Ascending aorta (tissue), 2 donors: ENCODE measurements at places on chromosomes 11 and 22. TPM values are rescaled to one million over a fixed set of nuclear protein-coding genes. Genes with fewer than 3 reads are reported as not detected.

IGLL1 gene
- not detected for total RNA-seq

SCN3B gene
- 4.7 TPM for total RNA-seq

C11orf87 gene
- total RNA-seq, result not detected

MMP7 gene
- total RNA-seq, result not detected

OR52E8 gene
- not detected for total RNA-seq

LMO1 gene
- total RNA-seq, result not detected

ISX gene
- total RNA-seq, result not detected

CABP4 gene
- not detected for total RNA-seq

DNA sequence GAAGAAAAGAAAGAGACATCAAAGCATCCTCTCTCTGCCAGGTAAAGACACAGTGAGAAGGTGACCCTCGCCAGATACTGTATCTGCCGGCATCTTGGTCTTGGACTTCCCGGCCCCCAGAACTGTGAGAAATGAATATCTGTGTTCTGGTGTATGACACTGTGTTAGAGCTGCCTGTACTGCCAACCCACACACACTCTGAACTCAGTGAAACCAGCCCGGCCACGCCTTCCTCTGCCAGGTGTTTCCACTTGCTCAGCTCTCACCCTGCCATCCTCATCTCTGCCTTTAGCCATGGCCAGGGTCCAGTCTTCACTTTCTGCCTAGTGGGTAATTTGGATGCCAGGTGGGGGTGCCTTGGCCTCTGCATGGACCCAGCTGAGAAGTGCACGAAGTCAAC is 24.0 kb downstream of the CBX7 start:
- no peak for DNase-seq

GRCh38 chr11:60334005-60334620 is 7.1 kb downstream of the MS4A6E start:
- DNase-seq, result no peak

DNA sequence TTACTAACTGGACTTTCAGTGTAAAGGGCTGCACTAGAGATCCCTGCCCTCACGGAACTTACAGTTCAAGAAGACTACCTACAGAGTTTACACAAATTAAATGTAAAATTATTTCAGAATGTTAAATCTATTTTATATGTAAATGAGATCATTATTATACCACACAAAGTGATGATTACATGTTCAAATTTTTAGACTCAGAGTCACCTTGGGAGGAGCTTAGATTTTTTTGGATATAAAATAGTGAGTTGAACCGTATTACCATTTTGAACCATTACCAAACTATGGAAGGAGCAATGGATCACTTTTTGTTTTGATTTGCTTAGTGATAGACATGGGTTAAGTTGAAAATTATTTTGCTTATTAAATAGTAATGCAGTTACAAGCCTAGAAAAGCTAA is 1.6 kb downstream of the IPO7 start:
- no peak for DNase-seq

DNA sequence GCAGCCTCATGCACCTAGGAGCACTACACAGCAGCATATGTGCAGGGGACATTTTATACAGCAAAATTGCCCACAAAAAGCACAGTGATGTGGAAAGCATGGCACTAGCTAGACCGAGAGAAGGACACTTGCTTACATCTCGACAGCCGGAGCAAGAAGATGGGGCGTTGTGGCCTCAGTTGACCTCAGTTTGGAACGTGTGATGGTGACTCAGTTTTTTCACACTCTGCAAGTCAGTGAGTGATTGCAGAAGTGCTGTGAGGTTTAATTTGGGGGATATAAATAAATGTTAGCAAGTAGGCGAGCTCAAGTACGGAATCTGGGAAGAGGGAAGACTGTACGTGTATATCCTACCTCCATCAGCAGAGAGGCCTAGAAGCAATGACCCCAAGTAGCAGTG is 23.3 kb downstream of the LRP5 start:
- DNase-seq, result no peak

DNA sequence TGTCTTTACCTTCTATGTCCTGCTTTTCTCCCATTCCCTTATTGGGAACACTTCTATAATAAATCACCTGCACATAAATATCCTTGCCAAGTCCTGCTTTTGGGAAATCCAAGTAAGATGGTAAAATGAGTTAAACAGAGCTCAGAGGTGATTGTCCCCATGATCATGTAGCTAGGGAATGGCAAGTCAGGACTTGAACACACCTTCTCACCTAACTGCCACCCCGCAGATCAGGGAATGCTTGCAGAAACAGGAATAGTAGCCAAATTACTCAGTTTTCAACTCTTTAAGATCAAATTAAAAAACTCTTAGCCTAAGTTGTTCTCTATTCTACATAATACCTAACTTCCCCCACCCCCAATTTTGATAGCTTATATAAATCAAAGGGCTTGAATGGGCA is 16.0 kb downstream of the OOSP3 start:
- no peak for DNase-seq

- DNase-seq, result no peak
Measured at GRCh38 chr11:68550485-68550817, 89.9 kb downstream of the PPP6R3 start.

- DNase-seq, result no peak
Measured at GRCh38 chr22:37082251-37082873, 27.2 kb downstream of the TMPRSS6 start.

DNA sequence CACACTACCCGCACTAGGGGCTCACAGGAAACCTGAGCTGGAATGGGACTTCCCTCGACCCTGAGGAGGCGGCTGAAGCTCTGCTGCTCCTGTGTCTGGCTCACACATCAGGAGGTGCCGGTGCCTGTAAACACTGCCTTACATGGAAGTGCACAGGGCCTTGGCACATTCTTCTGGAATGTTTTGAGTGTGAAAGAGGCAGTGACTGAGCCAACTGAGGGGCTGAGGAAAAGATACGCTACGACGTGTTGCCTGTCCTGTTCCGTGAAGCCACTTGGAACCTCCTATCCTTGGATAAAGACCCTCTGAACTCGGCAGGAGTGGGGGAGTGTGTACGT is 10.5 kb downstream of the TXN2 start:
- DNase-seq, result no peak

DNA sequence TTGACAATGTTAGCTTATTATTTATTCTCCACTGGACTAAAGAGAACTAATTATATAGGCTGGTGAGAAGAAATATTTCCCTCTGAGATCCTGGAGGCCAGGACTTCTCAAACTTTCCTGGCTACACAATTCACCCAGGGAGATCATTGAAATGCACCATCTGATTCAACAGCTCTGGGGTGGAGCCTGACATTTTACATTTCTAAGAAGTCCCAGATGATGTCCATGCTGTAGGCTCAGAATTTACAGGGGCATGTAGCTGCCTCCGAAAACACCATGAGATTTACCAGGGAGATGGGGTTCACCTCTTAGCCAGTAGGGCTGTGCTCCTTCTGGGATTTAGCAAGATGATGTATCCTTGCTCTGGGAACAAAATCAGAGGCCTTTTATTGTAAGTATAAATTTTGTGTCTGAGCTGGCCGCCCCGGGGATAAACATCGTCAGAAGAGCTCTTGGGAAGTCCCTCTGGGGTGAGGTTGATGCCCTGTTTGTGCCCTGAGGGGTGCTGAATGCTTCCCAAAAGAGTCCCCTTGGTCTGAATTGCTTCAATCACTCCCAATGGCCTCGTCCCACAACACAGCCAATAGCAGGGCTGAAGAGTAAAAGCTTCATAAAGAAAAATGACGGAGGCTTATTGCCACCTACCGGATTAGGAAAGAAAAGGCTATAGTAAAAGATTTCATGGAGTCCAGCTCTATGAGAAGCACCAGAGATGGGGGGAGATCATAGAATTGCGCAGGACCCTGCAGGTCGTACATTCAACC is 33.4 kb upstream of the API5 start:
- DNase-seq, result no peak

GRCh38 chr22:39661842-39662685 is 91.5 kb downstream of the CACNA1I start:
- no peak for DNase-seq

DNA sequence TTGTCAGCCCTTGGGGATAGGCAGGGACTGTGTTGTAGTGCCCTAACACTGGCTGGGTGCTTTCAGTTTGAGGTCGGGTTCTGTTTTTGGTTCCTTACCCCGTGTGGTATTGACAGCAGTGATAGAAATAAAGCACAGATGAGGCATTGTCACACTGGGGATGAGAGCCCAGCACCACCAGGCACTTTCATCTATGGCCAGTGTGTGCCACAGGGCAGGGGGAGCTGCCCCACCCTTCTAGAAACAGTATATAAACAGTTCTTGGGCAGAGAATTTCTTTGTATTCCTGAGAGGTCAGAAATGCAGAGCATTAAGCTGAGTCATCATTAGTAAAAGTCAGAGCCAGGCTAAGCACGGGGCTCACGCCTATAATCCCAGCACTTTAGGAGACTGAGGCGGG is 23.1 kb upstream of the CDC42EP2 start:
- DNase-seq, result no peak

- no peak for DNase-seq
Measured at GRCh38 chr11:99015634-99016454, 4.9 kb upstream of the CNTN5 start.

DNA sequence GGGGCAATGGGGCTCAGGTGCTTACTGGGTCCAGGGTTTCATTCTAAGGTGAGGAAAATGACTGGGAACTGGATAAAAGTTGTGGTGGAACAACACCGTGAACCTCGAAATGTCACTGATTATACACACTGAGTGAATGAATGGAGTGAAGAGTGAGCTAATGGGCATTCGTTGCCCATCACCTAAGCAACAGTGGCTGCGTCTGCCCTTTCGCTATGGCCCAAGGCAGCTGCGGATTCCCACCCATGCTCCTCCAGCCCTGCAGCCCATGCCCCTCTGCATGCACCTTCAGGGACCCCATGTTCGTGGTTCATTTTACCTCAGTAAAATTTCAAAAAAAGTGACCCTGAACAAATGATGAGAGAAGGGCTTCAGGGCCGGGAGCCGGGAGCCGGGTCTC is 196.3 kb downstream of the CTTN start:
- DNase-seq, result no peak

DNA sequence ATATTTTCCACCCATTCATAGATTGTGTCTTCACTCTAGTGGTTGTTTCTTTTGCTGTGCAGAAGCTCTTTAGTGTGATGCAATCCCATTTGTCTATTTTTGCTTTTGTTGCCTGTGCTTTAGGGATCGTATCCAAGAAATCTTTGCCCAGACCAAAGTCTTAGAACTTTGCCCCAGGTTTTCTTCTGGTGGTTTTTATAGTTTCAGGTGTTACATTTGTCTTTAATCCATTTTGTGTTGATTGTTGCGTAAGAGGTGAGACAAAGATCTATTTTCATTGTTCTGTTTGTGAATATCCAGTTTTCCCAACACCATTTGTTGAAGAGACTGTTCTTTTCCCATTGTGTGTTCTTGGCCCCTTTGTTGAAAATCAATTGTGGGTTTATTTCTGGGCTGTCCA is 6.4 kb downstream of the IL10RA start:
- DNase-seq, result no peak

DNA sequence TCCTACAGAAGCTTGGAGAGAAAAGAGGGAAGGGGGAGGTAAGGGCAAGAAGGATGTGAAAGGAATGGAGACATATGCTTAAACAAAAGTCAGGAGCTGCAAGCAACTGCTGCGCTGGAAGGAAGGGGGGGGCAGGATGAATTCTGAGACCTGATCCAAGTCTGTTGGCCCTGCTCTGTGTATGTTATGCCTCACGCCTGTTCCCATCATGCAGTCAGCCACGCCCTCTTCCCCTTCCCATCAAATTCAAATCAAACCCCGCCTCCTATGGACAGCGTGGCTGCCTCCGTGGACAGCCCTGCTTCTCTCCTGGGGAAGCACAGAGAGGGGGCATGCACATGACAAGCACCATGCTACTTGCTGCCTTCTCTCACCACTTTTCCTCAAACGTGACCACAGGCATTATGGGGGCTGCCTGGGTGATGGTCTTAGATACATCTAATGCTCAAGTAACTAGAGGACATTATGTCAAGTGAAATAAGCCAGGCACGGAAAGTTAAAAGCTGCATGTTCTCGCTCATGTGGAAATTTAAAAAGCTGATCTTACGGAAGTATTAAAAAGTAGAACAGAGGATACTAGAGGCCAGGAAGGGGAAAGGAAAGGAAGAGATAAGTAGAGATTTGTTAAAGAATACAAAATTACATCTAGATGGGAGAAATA is 45.8 kb upstream of the CYP2D6 start:
- DNase-seq, result no peak

GRCh38 chr22:44109416-44109815 is 71.3 kb upstream of the PARVG start:
- DNase-seq, result no peak

- DNase-seq, result no peak
Measured at GRCh38 chr22:29987137-29987536, 93.1 kb upstream of the HORMAD2 start.

DNA sequence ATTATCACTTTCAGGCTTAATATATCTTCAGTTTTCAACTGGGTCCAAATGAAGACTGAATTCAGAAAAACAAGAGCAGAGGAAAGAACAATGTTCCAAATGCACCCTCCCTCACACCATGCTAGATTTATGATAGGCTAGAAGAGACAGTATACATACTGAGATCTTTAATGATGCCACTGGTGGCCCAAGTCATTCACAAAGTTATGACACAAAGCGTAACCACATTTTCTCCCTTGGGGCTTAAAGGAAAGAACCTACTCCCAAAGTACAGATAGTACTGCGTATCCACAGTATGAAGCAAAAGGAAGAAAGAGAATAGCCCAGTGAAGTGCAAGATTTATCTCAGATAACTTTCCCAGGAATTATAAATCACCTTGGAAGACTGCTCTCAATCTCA is 10.9 kb upstream of the SOX6 start:
- DNase-seq, result no peak

GRCh38 chr11:64499261-64500004 is 91.6 kb upstream of the SLC22A12 start:
- DNase-seq, result no peak

- DNase-seq, result no peak
Measured at GRCh38 chr11:128304116-128304515, 283.2 kb downstream of the ETS1 start.

DNA sequence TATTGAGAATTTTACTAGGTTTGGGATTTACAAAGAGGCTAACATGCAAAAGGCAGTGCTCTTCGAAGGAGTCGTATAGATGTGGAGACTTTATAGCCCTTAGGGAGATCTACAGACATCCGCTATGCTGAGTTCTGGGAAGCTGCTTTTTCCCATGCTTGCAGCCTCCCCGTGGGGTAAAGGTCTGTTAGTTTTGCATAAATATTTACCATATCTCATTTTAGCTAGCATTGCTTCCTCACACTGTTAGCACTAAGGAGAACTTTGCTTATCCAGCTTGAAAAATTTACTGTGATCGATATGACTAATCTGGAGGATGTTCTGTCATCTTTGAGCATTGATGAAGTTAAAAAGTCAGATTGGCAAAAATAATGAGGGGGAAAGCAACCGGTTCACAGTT is 18.6 kb downstream of the ARHGEF12 start:
- no peak for DNase-seq

DNA sequence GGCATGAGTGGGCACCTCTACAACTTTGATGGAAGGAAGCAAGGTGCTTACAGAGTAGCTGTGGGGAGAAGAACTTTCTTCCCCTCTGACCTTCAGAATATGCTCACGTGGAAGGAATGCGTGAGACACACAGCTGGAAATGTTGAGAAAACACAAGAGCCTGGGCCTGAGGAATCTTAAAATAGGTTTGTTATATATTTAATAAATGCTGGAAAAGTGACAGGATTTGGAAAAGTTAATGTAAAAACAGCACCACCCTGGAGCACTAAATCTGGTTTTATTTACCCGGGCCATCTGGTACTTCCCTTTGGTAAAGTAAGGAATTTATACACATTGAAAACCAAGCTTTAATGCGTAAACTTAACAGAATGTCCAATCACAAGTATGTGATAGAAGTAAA is 14.0 kb upstream of the AMPD3 start:
- no peak for DNase-seq

- peak; percentile 42 for DNase-seq
Measured at GRCh38 chr22:43847376-43848289, 14.7 kb downstream of the SULT4A1 start.
